Activated naive CD8-positive, alpha-beta T cell treated with anti-CD3 and anti-CD28 coated beads, Interleukin-2, amount 10 ng/mL, durations not matched to agents 7 days and 5 days (primary cell): ENCODE measurements at places on chromosomes 4 and X. TPM values are rescaled to one million over a fixed set of nuclear protein-coding genes. Genes with fewer than 3 reads are reported as not detected.

- no peak for DNase-seq
Observed at GRCh38 chr4:17816142-17816541, 5.4 kb downstream of the NCAPG start.

GRCh38 chr4:79233820-79234219 lies 92.0 kb downstream of the NAA11 start:
- no peak for DNase-seq

DNA sequence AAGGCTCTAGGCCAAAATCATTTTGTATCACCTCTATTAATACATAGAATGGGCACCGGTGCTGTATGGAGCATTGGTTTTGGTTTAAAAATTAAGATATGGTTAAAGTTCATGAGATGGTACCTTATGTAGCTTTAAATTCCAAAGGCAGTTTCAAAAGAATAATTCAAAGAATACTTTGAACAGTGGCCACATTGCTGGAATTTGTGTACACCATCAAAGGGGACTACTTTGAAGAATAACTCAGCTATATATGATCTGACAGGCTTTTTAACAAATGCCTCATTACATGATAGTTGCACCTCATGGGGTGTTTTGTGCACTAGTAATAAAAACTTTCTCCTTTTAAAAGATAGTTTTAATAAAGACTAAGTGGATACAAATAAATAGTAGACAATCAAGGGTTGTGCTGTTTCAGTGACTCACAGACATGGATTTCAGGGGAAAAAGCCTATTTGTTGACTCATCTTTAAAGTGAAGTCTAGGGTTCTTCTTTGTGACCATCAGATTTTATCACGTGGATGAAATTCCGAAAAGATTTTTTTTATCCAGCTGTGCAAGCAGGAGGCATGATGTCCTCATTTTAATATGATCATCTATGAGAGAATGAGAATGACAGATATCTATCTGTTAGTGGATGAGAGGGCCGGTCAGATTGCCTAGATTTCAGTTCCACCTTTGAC lies 12.8 kb downstream of the MTM1 start:
- DNase-seq, result no peak

AADAT gene
- total RNA-seq, result not detected

DNA sequence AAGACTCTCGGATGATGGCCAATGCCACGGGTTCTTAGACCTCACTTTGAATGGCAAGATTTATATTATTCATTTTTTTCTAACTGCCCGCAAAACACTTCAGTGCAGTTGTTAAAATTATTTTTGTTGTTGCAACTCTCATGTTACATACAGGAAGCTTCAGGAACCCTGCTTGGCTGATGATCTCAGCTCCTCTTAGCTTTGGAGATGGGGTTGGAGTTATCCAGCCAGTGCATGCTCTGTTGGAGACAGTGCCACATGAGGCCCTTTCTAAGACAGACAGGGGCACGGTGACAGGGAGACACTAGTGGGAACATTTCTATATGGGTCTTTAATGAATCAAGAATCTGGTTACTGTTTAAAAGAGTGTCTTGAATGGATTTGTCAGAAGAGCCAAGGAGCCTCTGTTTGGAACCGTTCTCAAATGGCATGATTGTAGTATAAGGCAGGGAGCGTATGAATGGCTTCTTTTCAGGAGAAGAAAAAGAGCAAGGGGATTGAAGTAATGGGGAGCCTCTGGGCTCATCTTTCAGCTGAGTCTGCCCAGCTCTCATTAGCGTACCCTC lies 61.9 kb upstream of the ENPP6 start:
- no peak for DNase-seq
